AG08395 (cell line): ENCODE measurements at places on chromosomes 11 and 22.

DNA sequence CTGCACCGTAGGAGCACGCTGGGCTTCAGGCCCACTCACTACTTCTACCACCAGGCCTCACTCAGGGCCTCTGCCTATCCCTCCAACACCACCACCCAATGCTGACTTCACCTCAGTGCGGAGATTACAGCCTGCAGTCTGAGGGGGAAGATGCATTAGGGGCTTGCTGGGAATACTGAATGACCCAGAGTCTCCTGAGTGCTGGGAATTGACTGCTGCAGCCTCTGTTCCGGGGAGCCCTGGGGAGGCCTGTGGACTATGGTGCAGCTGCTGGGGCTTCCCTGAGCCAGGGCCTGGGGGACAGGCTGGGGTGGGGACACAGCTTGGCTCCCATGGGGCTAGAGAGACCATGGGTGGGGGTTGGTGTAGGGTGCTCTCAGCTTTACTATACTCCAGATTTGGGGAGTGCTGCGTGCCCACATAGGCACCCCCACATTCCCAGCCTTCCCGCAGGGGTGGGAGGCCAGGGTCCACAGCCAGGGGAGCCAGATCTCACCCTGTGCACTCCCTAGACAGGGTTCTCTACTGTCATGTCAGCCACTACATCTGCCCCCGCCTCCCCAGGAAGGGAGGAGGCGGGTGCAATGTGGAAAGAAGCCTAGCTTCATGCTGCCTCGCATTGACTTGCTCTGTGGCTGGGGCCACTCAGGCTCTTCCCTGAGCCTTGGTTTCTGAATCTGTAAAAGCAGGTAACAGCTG, 44.4 kb downstream of the GDPD5 start:
- DNase-seq = no peak

- no peak for DNase-seq
Observed at GRCh38 chr11:121421149-121421901, 30.8 kb upstream of the SORL1 start.

- DNase-seq = no peak
Observed at GRCh38 chr11:34915136-34916014, 804 bp downstream of the APIP start.

DNA sequence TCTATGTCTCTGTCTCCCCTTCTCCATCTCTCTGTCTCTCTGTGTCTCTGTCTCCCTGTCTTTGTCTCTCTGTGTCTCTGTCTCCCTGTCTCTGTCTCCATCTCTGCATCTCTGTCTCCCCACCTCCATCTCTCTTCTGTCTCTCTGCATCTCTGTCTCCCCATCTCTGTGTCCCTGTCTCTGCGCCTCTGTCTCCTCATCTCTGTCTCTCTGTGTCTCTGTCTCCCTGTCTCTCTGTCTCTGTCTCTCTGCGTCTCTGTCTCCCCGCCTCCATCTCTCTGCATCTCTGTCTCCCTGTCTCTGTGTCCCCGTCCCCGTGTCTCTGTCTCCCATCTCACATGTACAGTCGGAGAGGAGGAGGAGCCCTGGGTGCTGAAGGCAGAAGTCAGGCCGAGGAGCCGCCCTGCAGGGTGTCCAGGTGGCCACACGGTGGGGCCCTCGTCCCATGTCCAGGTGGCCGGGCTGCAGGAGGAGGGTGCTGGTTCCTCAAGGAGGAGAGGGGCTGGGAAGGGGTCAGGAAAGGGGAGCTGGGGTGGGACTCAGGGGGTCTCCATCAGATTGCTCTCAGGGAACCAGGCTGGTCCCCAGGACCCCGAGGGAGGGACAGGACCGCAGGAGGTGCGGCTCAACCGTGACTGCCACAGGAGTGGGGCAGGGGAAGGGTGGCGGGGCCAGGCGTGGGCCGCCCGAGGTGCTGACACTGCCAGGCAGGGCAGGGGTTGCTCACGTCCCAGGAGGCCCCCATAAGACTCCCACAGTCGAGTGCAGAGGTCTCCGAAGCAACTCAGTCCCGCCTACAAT, 25.6 kb upstream of the TH start:
- DNase-seq = peak; percentile 83

- DNase-seq = no peak
Observed at GRCh38 chr11:10298342-10298741, 4.3 kb upstream of the SBF2 start.

- DNase-seq = no peak
Observed at GRCh38 chr11:45384711-45385241, 98.6 kb upstream of the SYT13 start.

DNA sequence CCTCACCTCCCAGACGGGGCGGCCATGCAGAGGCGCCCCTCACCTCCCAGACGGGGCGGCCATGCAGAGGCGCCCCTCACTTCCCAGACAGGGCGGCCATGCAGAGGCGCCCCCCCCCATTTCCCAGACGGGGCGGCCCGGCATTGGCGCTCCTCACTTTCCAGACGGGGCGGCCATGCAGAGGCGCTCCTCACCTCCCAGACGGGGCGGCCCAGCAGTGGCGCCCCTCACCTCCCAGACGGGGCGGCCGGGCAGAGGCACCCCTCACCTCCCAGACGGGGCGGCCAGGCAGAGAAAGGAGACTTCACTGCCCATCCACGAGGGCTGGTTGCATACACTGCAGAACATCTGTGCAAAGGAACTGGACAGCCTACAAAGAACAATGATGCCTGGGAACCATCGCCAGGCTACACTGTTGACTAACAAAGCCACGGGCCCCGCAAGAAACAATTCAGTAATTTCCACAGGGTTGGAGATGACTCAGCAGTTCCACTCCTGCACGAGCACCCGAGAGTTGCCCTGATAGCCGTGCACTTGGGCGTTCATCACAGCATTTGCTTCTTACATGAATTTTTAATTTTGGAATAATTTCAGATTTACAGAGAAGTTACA, 58.7 kb downstream of the CTTN start:
- peak; percentile 77 for DNase-seq

- DNase-seq = no peak
Observed at GRCh38 chr11:124753205-124753604, 1.1 kb upstream of the VSIG2 start.

DNA sequence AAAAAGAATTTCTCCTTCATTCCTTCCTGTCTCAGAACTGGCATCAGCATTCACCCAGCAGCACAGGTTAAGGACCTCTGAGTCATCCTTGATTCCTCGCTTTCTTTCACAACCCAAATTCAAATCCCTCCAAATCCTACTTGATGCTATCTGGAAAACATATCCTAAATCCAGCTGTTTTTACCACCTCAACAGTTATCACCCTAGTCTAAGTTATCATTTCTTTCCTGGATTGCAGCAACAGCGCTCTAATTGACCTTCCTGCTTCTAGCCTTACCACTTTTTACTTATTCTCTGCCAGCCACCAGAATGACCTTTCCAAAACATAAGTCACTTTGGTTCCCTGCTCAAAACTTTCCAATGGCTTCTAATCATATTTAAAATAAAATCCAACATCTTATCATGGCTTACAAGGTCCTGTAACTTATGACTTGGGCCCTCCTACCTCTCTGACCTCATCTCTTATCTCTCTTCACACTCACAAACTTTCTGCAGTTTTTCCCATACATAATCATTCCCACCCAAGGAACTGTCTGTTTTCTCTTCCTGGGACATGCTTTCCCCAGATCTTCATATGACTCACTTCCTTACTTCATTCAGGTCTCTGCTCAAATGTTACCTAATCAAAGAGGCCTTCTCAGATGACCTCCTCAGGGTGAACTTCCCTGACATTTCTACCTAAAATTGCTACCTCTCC, 119.4 kb downstream of the TTC28 start:
- DNase-seq = peak; percentile 52

DNA sequence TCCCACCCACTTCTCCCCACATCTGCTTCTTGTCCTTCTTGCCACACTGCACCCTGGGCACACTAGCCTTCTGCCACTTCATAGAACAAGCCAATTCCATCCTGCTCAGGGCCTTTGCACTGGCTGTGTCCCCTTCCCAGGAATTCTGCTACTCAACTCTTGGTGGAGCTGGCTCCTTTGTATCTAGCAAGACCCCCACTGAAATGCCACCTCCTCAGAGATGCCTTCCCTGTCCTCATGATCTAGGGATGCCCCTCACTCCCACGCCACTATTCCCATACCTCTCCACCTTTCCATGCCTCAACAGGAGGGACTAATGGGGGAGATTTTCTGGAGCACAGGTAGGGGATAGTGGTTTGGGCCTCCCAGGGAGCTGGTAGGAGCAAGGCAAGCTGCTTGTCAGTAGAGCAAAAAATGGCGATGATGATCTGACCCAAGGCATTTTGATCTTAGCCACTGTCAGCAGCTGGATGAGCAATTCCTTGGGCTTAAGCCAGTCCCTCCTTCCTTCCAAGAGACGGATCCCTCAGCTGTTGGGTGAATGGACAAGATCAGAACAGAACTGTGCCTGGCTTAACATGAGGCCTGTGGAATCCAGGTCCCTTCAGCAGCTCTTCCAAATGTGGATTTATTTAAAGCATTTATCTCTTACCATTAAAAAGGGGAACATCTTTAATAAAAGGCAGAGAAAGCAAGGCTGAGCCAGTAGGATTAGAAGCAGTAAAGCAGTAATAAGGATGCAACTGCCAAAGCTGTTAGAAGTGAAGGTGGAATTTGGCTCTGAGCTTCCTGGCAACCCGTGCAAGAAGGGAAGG, 4.0 kb upstream of the PRDM11 start:
- peak; percentile 68 for DNase-seq

DNA sequence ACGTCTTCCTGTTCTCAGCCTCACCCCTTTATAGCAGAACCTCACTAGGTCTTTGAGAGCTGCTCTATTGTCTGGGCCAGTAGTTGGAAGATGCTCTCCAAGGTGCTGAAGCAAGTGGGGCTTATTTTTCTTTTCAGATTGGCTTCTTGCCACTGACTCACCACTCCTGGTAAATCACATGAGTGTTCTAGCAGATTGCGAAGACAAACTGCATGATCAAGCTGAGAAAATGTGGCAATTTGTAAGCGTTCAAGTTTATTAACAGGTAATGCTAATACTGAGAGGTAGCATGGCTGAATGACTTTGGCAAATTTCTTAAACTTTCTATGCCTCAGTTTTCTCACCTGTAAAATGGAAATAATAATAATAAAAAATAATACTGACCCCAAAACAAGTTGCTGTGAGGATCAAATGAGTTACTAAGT, 59.2 kb downstream of the CACNG2 start:
- DNase-seq = peak; percentile 90

DNA sequence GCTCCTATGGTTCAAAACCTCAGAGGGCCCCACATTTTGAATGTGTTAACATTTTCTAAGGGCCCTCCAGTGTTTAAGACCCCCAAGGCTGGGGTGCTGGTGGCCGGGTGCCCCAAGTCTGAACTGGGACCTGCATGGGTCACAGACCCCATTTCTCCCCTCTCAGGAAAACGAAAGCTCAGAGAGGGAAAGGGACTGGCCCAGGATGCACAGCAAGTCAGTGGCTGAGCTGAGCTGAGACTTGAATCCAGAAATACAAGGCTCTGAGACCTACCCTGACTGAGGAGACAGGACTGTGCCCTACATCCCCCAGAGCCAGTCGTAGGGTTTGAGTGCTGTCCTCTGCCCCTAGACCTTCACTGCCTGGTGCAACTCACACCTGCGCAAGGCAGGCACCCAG, 4.2 kb downstream of the ACTN3 start:
- no peak for DNase-seq
